ENCODE measurements at places on chromosomes 2 and 18. TPM values are rescaled to one million over a fixed set of nuclear protein-coding genes. Genes with fewer than 3 reads are reported as not detected.

The ARHGAP28 gene
- 1.2 TPM for polyA plus RNA-seq

The KCNJ3 gene
- polyA plus RNA-seq: 3.1 TPM

The KIF1A gene
- polyA plus RNA-seq: 574 TPM

The CLEC4F gene
- not detected for polyA plus RNA-seq

The PRKAG3 gene
- polyA plus RNA-seq: not detected

The CIB4 gene
- polyA plus RNA-seq: not detected

The CHRNG gene
- not detected for polyA plus RNA-seq

All from brain (organoid and tissue), 16 donors.